ENCODE measurements at places on chromosomes 11 and 22. TPM values are rescaled to one million over a fixed set of nuclear protein-coding genes. Genes with fewer than 3 reads are reported as not detected.

GRCh38 chr11:102323542-102324251, 6.4 kb downstream of the BIRC3 start:
- DNase-seq, result no peak
- peak overlapping the region; percentile 90 for H3K27ac ChIP-seq
- H3K4me1 ChIP-seq, result peaks cover 66% of the 10 kb centered on the region

DNA sequence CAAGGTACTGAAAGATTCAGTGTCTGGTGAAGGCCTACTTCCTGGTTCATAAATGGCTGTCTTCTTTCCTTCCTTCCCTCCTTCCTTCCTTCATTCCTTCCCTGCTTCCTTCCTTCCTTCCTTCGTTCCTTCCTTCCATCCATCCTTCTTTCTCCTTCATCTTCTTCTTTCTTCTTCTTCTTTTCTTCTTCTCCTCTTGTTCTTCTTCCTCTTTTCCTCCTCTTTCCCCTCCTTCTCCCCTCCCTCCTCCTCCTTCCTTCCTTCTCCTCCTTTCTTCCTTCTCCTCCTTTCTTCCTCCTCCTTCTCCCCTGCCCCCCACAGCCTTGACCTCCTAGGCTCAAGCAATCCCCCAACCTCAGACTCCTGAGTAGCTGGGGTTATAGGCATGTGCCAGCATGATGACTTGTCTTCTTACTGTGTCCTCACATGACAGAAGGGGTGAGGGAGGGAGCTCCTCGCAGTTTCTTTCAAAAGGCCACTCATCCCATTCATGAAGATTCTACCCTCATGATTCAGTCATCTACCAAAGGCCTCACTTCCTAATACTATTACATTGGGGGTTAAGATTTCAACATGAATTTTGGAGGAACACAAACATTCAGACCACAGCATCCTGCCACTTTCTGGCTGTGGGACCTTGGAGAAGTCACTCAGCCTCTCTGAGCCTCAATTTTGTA, 22.6 kb upstream of the CCDC134 start:
- no peaks in the 10 kb centered on the region for H3K27me3 ChIP-seq
- H3K27ac ChIP-seq, result no peak overlapping the region
- peaks cover 26% of the 10 kb centered on the region for H3K4me1 ChIP-seq
- no peaks in the 10 kb centered on the region for H3K36me3 ChIP-seq
- DNase-seq, result no peak
- H3K4me3 ChIP-seq, result no peak overlapping the region

XPNPEP3 gene
- total RNA-seq, result 12.5 TPM

BIRC3 gene
- 93.7 TPM for total RNA-seq

DNA sequence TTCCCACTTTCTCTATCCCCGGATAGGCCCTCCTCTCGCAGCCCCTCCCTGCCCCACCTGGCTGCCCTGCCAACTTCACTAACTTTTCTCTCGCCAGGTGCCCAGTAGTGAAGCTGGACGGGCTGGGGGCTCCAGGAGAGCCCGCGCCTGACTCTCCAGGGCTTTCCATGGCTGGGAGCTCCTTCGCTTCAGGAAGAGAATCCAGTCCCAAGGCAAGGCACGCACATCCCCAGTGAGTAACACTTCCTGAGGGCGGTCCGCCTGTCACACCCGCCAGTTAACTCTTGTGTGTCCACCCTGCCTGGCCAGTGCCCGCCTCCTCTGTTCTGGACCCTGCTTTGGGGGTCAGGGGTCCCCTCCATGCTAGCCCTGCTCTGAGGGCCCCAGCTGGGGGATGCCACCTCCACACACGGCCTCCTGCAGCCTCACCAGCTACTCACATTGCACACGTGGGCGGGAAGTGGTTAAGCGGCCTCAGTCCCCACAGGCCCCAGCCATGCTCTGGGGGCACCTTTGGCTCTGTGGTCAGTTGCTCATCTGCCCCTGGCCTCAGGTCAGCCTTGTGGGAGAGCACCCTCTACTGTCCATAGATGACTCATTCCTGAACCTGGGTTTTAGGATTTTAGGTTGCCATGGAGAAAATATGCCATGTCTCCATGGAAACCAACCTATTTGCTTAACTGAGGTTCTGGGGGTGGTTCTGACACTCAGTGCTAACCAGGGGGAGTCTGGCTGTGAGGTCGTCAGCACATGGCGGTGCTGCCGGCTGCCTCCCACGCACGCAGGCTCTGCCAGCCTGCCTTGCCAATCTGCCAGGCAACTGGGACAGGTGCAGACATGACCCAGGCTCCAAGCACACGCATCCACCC, at the start of gene RIN1:
TSS of gene RIN1 (minus strand) at position 201 of the 869 bp plus-strand sequence. CDS start at position 169, 32 bp downstream.
- no peaks in the 10 kb centered on the region for H3K27me3 ChIP-seq
- H3K27ac ChIP-seq, result peak within 1 kb of the TSS; percentile 85
- peak; percentile 87 for DNase-seq

DNA sequence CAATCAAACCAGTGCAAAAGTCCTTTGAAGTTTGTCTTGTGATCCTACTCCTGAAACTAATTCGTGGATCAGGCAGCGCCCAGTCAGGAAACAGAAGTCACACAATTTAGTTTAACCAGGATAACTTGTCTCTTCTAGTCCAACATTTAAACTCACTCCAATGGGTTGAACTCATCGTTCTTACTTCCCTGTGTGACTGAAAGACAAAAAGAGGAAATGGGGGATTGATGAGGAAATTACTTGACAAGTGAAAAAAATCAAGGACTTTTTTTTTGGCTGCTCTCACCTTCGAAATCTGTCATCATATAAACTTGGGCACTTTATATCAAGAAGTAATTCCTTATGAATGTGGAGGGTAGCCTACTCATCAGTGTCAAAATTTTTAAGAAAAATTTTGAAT, 78.4 kb downstream of the HSD17B12 start:
- H3K36me3 ChIP-seq, result peaks cover 9% of the 10 kb centered on the region
- H3K27me3 ChIP-seq, result no peaks in the 10 kb centered on the region
- H3K4me3 ChIP-seq, result no peak overlapping the region
- DNase-seq, result no peak

DNA sequence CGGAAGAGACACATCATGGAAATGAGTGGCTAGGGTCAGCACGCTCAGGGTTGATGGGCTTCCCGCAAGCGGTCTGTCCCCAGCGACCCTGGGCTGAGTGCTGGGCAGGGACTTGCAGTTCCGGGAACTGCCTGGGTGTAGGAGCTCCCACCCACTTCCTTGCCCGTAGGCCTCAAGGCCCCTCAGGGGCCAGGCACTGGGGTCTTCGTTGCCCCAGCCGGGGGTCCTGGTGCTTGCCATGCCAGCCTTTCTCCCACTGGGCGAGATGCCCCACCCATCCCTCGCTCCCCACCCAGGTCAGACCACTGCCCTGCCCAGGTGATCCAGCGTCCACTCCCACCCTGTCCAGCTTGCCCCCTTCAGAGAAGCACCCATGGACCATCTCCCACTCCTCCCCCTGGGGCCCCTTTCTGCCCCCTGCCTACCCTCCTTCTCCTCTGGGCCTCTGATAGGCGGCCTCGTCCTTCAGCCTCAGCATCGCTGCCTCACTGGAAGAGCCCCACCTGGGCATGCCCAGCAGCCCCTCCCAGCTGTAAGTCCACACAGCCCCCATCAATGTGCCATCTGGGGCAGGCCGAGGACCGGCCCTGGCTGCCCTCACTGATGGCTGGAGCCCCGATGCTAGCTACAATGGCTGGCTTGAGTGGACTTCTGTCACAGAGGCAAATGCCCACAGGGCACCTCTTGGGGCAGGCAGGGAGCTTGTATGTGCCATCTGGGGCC, 17.8 kb upstream of the DGCR8 start:
- H3K27me3 ChIP-seq, result no peaks in the 10 kb centered on the region
- peak overlapping the region; percentile 13 for H3K27ac ChIP-seq
- DNase-seq, result no peak
- peaks cover 92% of the 10 kb centered on the region for H3K36me3 ChIP-seq

- H3K4me3 ChIP-seq, result no peak overlapping the region
- H3K36me3 ChIP-seq, result no peaks in the 10 kb centered on the region
- no peak for DNase-seq
These were observed 49.8 kb downstream of the APIP start for GRCh38 chr11:34866375-34866774.

SAA2 gene
- not detected for total RNA-seq

DNA sequence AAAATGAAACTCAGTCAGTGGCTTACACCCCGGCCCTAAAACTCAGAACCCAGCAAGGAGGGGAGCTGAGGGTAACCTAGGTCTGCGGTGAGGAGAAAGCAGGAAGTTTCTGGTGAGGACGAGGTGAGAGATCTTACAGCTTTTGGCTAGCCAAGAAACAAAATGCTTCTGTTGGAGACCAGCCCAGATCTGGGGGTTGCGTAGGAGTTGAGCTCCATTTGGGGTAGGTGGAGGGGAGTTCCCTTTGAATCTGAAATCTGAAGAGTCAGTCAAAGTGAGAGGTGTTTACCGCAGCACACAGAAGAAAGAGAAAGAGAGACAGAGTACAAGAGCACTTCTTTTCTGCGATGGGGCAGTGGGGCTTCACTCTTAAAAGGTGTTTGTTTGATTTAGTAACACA, 29.6 kb downstream of the EHF start:
- H3K36me3 ChIP-seq, result no peaks in the 10 kb centered on the region
- no peak for DNase-seq

CYB561A3 gene
- total RNA-seq, result 138 TPM

DNA sequence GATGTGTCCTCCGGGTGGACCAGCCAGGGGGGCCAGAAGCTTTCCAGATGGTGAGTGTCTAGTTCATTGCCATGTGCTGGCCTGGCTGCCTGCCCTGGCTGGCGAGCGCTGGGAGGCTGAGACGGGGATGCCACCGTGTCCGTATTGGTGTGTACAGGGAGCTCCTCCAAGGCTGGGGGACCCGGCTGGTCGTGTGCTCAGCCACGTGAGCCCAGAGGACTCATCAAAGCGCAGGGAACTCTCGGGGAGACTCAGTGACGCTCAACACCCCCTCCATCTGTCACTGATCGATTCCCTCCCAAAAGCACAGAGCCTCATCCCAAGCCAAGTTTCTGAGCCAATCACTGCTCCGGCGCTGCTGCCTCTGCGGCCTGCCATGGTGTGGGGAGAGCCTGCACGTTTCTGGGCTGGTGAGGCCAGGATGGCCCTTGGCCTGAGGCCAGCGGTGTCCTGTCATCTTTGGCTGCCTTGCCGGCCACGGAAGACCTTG, 423.7 kb downstream of the SHANK2 start:
- no peaks in the 10 kb centered on the region for H3K27me3 ChIP-seq
- H3K4me1 ChIP-seq, result no peaks in the 10 kb centered on the region
- no peak overlapping the region for H3K4me3 ChIP-seq
- H3K27ac ChIP-seq, result no peak overlapping the region

- DNase-seq, result no peak
- no peak overlapping the region for H3K27ac ChIP-seq
- no peaks in the 10 kb centered on the region for H3K36me3 ChIP-seq
- H3K4me3 ChIP-seq, result no peak overlapping the region
- no peaks in the 10 kb centered on the region for H3K4me1 ChIP-seq
These were observed 10.5 kb upstream of the USP28 start for GRCh38 chr11:113885897-113886296.

NCAPH2 gene
- total RNA-seq, result 42.4 TPM

DNA sequence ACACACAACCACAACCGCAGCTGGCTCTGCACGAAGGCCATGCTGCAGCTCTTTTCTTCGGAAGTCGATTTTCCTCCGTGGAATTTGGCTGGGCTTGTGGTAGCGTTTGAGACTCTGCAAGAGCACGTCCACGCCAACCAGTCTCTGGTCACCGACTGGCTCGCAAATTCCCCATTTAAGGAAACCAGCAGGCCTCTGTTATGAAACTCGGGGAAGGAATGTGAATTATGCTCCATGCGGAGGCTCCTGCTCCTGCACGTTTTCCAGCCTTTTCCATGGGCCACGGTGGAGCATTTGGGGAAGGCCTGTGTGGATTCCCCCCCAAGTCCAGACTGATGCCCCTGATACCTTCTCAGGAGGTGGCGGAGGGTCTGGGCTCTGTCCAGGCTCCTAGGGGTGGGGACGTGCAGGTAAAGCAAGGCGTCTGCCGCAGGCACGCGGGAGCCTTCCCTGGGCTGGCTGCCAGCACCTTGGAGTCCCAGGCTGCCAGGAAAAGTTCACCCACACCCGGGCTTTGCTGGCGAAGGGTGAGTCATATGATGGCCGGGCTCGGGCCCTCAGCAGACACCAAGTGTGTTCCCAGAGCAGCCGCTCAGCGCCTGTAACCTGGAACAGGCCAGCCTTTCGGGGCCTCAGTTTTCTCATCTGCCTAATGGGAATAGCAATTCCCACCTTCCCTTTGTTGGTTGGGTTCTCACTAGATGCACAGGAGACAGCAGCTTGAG, 41.9 kb downstream of the LRP5 start:
- peak overlapping the region; percentile 54 for H3K27ac ChIP-seq
- no peaks in the 10 kb centered on the region for H3K36me3 ChIP-seq
- H3K27me3 ChIP-seq, result no peaks in the 10 kb centered on the region
- H3K4me3 ChIP-seq, result no peak overlapping the region

- H3K27me3 ChIP-seq, result no peaks in the 10 kb centered on the region
- no peaks in the 10 kb centered on the region for H3K36me3 ChIP-seq
- no peak overlapping the region for H3K27ac ChIP-seq
These were observed 87.7 kb upstream of the OPCML start for GRCh38 chr11:133619973-133620372.

- H3K36me3 ChIP-seq, result no peaks in the 10 kb centered on the region
- no peaks in the 10 kb centered on the region for H3K27me3 ChIP-seq
- H3K4me1 ChIP-seq, result peaks cover 7% of the 10 kb centered on the region
- H3K4me3 ChIP-seq, result no peak overlapping the region
These were observed 8.5 kb upstream of the CHRDL2 start for GRCh38 chr11:74739546-74740270.

APOL5 gene
- total RNA-seq, result not detected

DNA sequence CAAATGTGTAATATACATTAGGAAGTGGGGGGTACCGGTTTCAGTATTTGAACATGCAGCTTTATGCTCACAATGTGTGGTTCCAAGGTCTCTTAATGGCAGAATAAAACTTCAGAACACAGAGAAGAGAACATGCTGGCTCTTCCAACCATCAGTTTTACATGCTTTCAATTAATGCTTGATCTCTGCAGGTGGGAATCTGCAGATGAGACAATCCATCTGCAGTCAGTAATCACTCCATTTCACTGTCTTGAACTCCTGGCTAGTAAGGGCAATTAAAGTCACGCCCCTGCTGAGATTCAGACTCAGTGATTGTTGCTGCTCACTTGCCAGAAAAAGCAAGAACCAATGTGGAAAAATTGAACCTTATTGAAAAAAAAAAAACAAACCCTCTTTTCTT, 945.7 kb downstream of the DLG2 start:
- DNase-seq, result no peak
- H3K27me3 ChIP-seq, result no peaks in the 10 kb centered on the region
- no peak overlapping the region for H3K27ac ChIP-seq
- H3K4me1 ChIP-seq, result no peaks in the 10 kb centered on the region
- no peak overlapping the region for H3K4me3 ChIP-seq

- H3K4me1 ChIP-seq, result peaks cover 4% of the 10 kb centered on the region
- H3K27ac ChIP-seq, result peak overlapping the region; percentile 80
- no peak overlapping the region for H3K4me3 ChIP-seq
These were observed 20.8 kb downstream of the ARVCF start for GRCh38 chr22:19995611-19996339.

GRCh38 chr11:45745065-45745811, 59.7 kb upstream of the SLC35C1 start:
- H3K36me3 ChIP-seq, result no peaks in the 10 kb centered on the region
- peak overlapping the region; percentile 57 for H3K27ac ChIP-seq
- DNase-seq, result peak; percentile 51
- H3K4me3 ChIP-seq, result no peak overlapping the region

OPCML gene
- 5.0 TPM for total RNA-seq

GRCh38 chr11:70736937-70737640, 338.8 kb downstream of the CTTN start:
- H3K4me1 ChIP-seq, result no peaks in the 10 kb centered on the region
- no peak for DNase-seq
- no peak overlapping the region for H3K4me3 ChIP-seq
- no peaks in the 10 kb centered on the region for H3K36me3 ChIP-seq
- H3K27me3 ChIP-seq, result no peaks in the 10 kb centered on the region
